ENCODE measurements at places on chromosomes 7 and 10.

GRCh38 chr10:28320090-28320489 lies 17.2 kb upstream of the MPP7 start:
- no peak for DNase-seq

DNA sequence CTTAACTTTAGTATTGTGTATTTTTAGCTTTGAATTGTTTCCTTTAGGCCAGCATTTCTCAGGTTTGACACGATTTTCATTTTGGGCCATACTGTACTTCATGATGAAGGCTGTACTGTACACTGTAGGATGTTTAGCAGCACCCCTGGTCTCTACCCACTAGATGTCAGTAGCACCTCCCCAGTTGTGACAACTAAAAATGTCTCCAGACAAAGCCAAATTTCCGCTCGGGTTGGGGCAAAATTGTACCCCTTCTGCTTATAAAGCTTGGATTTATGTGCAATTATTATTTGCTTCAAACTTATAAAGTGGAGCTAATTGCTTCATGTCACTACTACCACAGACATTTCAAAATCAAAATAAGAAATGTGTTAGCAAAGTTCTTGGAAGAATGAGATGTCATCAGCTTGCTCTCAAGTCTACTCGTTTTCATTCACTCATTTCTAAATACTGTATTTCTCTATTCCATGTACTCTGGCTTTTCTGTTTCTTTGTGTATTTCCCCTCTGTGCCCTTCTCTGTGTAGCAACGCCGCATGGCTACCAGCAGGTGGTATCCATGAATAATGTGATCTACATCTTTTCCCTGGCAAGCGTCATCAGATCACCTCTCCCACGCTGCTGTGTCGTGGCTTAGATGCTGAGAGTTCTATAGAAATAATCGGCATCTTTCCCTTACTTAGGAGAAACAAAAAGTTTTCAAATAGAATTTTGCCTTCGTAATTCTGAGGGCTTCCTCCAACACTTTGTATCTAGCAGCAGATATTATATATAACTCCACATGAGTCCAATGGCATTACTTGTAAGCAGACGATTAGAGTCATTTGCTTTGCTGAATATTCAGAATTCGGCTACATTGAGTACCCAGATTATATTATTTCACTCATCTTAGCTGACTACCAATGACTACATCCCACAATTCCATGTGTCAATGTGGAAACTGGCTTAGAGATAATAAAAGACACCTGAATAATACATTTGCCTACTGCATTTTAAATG lies 47.8 kb upstream of the CALCR start:
- DNase-seq: peak; percentile 30

GRCh38 chr10:124627866-124628675 lies 116.1 kb downstream of the FAM53B start:
- no peak for DNase-seq

- no peak for DNase-seq
Measured at GRCh38 chr10:6607182-6607581, 27.1 kb upstream of the PRKCQ start.

DNA sequence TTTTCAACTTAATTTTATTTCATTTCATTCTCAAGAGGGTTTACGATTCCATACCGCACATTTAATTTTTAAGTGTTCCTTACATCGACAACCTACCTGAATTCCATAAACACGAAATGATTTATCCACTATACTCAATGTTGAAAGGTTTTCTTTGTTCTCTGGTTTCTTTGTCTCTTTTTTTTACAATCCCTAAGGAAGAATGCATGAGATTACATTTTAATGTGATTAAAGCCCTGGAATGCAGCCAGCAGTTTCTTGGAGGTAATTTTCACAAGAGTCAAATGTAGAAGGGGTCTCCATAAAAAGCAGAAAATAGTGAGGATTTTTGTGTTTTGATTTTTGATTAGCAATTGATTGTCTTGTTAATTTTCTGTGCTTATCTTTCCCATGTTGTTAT lies 59.2 kb upstream of the ADCY1 start:
- no peak for DNase-seq

- DNase-seq: no peak
Measured at GRCh38 chr7:24912874-24913514, 67.0 kb downstream of the OSBPL3 start.

DNA sequence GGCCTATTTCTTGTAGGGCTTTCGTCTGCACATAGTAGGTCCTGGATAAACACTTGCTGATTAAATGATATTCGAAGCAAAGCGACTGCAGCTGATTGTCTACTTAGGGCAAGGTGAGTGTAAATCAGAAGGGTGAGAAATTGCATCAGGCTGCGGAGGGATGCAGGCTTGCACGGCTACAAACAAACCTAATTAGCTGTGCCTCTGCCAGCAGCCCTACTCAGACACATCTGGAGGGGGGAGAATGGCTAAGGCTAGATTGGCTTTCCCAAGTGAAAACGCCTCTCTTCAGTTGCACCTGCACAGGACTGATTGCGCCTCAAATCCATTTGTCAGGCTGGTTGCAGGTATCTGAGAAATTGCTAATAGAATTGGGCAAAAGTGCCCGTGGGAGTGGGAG lies 247.5 kb downstream of the DPP6 start:
- DNase-seq: no peak

DNA sequence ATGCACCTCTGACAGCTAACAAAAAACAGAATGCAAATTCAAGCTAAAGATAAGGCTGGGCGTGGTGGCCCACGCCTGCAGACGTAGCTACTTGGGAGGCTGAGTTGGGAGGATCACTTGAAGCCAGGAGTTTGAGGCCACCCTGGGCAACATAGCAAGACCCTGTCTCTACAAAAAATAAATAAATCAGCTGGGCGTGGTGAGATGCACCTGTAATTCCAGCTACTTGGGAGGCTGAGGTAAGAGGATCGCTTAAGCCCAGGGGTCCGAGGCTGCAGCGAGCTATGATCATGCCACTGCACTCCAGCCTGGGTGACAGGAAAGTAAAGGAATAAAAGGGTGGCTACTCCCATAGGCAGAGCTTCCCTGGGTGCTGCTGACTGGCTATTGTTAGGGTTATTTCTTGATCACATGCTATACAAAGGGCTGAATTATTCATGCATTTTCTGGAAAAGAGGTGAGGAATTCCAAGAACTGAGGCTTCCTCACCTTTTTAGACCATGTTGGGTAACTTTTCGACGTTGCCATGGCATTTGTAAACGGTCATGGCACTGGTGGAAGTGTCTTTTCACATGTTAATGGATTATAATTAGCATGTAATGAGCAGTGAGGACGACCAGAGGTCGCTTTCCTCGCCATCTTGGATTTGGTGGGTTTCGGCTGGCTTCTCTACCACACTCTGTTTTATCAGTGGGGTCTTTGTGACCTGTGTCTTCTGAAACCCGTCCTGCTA lies 6.9 kb upstream of the PSMG3 start:
- DNase-seq: no peak

DNA sequence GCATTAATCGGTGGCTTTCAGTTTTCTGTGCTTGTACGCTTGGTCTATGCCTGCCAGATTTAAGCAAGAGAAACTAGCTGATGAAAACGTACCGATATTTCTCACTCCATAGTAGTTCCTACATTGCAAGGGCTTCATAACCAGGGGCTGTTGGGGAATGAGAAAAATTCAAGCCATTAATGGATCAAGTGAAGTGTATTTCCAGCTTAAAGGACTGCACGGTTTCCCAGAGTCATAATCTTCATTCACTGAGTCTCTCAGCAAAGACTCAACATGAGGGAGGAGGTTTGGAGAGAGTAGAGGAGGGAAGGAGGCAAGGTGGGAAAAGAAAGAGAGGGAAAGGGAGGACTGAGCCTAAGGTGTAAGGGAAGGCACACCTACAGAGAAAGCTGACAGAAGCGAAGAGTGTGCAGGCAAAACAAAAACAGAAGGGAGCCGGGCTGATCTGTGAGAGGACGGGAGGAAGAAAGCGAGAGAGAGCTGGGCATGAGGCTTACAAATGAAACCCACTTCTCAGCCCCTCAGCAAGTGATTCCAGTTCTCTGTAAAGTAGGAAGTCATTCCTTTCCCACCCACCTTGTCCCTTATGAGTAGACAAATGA lies 625 bp downstream of the GIMAP2 start:
- no peak for DNase-seq

DNA sequence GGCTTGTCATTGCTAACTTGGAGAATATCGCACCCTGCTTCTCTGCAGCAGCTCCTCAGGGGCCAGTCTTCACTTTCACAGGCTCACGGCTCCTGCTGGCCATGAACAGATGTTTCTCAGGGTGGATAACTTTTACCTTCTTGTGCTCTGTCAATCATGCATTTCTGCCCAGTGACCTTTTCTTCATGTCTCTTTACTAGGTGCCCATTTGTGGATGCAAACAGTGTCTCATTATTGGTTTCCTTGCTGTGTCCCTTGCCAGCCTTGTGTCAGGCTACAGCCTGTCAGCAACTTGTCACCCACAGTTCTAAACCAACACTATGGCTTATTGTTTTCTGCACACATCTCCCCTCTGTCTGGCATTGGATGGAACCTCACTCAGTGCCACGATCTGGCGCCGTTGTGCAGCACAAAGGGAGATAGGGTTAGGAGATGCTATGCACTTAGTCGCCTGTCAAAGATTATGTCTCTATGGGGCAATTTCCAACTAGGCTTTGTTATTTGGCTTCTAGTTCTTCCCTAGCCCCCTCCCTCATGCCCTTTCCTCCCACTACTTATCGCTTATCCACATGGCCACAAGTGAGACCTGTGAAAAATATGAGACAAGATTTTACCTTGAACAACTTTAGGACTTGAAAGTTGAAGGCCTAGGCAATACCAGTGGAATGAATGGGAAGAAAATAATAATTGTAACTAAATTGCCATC lies 45.7 kb upstream of the NXPH1 start:
- no peak for DNase-seq

GRCh38 chr10:29749150-29749549 lies 114.4 kb upstream of the SVIL start:
- DNase-seq: no peak

- no peak for DNase-seq
Measured at GRCh38 chr7:105268056-105268455, 120.7 kb downstream of the SRPK2 start.

GRCh38 chr7:112888781-112889180 lies 98.6 kb upstream of the TMEM168 start:
- no peak for DNase-seq

- no peak for DNase-seq
Measured at GRCh38 chr10:63414481-63415260, 51.1 kb downstream of the JMJD1C start.

DNA sequence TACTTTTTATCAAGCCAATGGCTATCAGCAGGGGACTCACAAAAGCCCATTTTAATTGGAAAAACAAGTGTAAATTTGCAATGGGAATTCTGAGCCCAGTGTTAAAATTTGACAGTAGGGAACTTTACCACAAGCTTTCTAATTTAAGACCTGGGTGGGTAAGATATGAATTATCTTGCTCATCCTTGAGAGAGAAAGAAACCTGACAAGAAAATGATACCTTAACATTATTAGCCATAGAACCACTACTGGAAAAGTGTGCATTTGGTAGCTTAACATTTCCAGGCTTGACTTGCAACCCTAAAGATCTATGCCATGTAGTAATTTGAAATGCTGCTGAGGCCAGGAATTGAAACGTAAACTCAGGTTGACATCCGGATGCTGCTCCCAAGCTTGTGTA lies 2.7 kb upstream of the ST8SIA6 start:
- no peak for DNase-seq

- DNase-seq: peak; percentile 44
Measured at GRCh38 chr10:115026746-115027140, 66.4 kb upstream of the ATRNL1 start.

- no peak for DNase-seq
Measured at GRCh38 chr10:34768261-34768971, 46.7 kb downstream of the PARD3 start.

DNA sequence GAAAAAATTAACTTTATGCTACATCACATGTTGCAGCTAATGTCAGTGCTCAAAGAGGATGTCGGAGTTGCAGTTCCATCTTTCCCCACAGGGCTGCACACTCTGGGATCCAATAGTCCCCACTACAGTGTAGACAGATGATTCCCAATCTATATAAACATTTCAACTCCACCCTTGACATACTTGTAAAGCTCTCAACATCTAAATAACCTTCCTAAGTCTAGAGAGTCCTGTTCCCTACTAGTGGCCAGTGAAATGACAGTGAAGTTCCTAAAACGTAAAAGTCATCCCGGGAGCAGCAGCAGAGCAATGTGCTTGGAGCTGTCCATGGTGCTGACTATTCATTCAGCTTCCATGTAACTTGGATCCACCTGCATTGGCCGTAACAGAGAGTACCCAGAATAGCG lies 145.1 kb downstream of the GRM8 start:
- no peak for DNase-seq

DNA sequence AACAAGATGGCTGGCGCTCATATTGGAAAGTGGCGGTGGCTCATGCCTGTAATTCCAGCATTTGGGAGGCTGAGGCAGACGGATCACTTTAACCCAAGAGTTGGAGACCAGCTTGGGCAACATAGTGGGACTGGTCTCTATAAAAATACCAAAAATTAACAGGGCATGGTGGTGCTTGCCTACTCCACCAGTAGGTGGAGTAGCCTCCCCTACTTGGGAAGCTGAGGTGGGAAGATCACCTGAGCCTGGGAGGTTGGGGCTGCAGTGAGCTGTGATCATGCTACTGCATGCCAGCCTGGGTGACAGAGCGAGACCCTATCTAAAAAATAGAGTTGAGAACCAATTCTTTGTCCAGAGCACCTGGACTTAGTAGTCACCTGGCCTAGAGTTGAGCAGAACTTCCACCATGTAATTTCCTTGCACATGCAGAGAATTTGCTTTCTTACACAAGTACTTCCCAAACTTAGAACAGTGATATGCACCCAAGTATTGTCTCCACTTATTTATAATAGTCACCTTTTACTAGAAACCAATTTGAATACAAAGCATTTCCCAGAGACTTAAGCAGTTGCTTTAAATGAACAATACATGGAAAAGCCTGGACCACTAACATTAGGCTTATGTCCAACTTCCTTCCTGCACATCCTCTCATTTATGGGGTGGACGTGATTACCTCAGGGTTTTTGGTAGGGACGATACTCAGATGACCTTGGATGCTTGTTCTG lies 15.9 kb downstream of the LAMB4 start:
- no peak for DNase-seq

GRCh38 chr10:44811072-44811471 lies 100.1 kb upstream of the TMEM72 start:
- DNase-seq: no peak

DNA sequence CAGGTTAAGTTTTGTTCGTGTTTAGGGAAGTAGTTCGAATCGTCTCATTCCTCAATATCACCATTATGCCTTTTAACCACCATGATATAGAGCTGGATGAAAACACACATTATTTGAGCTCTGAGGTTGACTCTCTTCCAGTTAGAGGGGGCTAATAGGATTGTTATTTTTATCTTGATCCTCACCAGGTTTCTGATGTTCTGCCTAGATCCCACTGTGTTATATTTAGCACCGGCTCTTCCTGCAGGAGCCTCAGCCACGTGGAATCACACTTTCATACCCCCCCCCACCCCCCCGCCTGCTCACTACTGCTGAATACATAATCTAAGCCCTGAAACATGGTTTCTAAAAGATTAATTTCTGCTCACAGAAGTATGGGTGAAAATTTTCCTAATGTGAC lies 88.3 kb downstream of the NRCAM start:
- no peak for DNase-seq

- DNase-seq: no peak
Measured at GRCh38 chr10:125711110-125711750, 8.3 kb upstream of the EDRF1 start.

- DNase-seq: no peak
Measured at GRCh38 chr10:77090381-77091356, 546.9 kb downstream of the KCNMA1 start.

Data from NCI-H1930 (cell line).